Endothelial cell (in vitro differentiated cells): ENCODE measurements at places on chromosomes 7 and 10.

DNA sequence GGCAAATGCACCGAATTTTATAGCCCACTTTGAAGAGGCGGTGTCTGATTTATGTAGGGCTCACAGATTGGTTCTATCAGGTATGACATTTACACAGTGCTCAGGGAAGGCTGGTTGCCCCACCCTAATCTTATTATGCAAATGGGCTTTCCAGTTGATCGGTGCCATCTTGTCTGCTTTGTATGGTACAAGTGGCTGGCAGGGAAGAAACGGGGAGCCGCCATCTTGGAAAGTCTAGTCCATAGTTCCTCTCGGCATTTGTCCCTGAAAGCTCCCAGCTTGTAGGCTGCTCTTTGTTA lies 36.6 kb downstream of the TMEM229A start:
- no peak for DNase-seq

DNA sequence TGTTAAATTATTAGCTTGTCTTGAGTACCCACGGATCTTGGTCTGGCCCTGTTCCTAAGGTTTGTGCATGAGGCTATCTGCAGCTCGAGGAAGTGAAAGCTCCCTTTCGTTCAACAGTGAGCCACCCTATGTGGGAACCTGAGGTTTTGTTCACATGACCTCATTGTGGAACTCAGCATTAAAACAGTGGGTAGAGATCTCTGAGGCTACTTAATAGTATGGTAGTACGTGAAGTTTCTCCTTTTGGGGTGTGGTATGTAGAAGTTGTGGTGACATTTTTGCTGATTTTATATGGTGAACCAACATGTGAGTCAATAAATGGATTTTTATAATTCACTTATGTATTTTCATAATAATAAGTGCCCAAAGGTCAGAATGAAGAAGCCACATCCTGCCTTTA lies 252.7 kb upstream of the FERD3L start:
- DNase-seq, result no peak

GRCh38 chr10:16942381-16943078 lies 125.3 kb upstream of the RSU1 start:
- no peak for DNase-seq

- no peak for DNase-seq
Observed at GRCh38 chr7:99006739-99007424, 128.6 kb downstream of the TRRAP start.

DNA sequence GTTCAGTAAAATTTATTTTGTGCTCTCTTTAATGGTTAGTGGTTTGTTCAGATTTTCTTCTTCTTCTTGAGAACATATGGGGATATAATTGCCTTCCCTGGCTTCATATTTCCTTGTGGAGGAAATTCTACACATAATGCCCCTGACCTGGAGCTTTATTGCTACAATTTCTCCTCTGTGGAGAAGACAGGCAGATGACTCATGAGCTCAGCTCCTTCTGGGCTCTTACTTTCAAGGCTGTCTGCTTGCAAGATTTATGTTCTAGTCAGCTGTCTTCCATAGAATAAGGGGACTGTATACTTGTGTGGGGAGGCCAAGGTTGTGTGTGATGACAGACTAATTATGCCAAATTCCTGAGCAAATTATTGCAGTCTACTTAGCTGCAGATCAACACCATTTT lies 1.6 kb downstream of the LRRD1 start:
- DNase-seq, result no peak

DNA sequence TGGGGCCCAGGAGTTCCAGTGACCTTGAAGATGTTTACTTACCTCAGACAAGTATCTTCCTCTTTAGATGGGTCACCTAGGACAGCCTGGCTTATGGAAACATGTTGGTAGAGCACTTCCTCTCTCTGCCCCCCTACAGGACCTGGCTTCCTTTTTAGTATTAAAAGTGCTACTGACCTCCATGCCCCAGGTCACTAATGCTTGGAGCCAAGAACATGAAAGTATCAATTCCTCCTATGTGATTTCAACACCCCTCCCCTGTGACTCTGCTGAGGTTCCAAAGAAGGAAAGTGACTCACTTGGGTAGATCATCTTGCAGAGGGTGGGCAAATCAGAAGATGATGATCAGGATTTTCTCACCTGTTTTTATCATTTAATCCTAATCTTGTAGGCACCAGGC lies 125.3 kb upstream of the CCDC6 start:
- DNase-seq, result no peak

GRCh38 chr7:92832534-92833023 lies 3.8 kb downstream of the CDK6 start:
- no peak for DNase-seq
